ENCODE measurements at places on chromosomes 1 and 21.

DNA sequence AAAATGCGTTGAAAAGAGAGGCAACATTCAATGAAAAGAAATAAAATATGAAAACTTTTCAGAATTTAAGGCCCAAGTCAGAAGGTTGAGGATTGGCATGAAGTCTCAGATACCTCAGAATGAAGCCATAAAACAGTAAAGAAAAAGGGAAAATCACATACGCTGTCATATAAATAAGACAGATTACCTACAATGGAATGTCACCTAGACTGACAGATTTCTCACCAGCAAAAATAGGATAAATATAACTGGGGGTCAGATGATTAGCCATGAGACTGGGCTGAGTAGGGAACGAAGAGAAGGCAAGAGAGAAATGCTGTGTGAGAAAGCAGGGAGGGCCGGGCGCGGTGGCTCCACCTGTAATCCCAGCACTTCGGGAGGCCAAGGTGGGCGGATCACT lies 51.6 kb upstream of the DESI2 start:
- no peak for DNase-seq

GRCh38 chr1:53718443-53718842 lies 20.5 kb downstream of the GLIS1 start:
- DNase-seq = no peak

- DNase-seq = no peak
Measured at GRCh38 chr1:25253911-25254310, 6.7 kb upstream of the RSRP1 start.

- DNase-seq = no peak
Measured at GRCh38 chr1:11138952-11139351, 39.3 kb upstream of the EXOSC10 start.

DNA sequence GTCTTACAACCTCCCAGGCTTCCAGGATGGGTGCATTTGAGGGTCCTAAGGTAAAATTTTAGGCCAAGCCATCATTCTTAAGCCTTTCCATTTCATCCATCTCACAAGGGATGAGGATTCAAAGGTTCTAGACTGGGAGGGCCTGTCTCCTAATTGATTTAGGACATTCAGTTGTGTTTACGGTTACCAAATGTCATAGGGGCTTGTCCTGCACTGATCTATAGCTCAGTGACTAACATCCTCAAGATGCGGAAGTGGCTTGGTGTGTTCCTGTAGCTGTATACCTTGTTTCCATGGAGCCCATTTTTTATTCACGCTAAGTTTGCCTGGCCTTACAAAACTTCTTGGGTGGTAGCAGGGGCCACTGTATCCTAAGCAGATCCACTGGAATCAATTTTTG lies 52.8 kb downstream of the DUSP10 start:
- DNase-seq = no peak

DNA sequence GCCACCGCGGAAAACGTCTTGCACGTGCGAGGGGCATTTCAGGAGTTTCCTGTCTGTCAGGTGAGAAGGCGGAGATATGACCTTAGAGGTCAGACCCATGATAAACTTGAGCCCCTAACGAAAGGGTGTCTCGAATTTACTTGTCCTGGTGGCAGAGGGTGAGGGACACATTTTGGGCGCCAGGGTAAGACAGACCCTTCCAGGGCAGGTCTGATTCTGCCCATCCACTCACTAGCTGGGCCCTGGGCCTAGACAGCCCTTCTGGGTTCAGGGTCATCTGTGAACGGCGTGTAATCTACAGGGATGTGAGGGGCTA lies 395 bp upstream of the CSRP1 start:
- no peak for DNase-seq

DNA sequence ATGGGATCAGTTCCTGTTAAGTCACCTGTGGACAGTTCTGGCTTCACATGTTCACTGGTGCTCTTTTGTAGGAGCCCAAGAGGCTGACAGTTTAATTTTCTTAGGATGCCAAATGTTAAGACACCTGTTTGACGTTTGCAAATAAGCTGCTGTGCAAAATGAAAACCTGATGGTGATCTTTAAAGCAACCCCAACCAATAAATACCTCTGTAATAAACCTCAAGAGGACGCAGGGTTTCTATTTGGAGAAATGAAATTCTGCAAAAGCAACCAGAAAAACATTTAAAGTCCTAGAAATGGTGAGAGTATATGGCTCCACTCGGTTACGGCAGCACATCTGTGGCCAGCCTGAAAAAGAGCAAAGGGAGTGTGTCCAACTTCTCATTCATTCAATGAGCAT lies 5.7 kb upstream of the RHEX start:
- no peak for DNase-seq

- DNase-seq = no peak
Measured at GRCh38 chr1:86184426-86184825, 27.9 kb upstream of the COL24A1 start.

- no peak for DNase-seq
Measured at GRCh38 chr1:51867479-51868232, 10.9 kb downstream of the NRDC start.

- DNase-seq = no peak
Measured at GRCh38 chr1:174165471-174166137, 6.3 kb downstream of the RABGAP1L start.

GRCh38 chr1:77282866-77283539 lies 1.2 kb downstream of the AK5 start:
- peak; percentile 70 for DNase-seq

GRCh38 chr1:173995475-173995874 lies 26.7 kb downstream of the RC3H1 start:
- DNase-seq = no peak

DNA sequence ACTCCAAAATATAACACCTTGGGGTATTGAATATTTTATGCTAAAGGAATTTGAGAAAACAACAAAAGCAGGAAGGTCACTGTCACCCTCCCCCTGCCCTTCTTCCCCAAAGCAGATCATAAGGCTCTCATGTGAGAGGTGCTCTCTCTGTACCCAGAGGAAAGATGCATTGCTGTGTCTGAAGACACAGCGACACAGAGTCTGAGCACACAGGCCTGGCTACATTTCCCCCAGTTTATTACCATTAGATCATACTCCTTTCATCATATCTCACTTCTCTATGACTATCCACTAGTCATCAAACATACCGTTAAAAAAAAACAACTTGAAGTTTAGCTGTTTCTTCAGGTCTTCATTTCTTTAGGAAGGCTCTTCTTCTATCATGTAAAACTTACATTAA lies 127.1 kb downstream of the PPIAL4G start:
- no peak for DNase-seq

- no peak for DNase-seq
Measured at GRCh38 chr1:220680085-220680687, 10.0 kb upstream of the C1orf115 start.

DNA sequence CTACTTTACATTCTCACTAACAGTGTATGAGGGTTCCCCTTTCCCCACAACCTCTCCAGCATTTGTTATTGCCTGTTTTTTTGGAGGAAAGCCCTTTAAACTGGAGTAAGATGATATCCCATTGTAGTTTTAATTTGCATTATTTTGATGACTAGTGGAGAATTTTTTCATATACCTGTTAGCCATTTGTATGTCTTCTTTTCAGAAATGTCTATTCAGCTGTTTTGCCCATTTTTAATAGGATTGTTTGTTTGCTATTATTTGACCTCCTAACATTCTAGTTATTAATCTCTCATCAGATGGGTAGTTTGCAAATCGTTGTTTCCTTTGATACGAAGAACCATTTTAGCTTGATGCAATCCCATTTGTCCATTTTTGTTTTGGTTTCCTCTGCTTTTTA lies 165.0 kb downstream of the GLUL start:
- DNase-seq = no peak

DNA sequence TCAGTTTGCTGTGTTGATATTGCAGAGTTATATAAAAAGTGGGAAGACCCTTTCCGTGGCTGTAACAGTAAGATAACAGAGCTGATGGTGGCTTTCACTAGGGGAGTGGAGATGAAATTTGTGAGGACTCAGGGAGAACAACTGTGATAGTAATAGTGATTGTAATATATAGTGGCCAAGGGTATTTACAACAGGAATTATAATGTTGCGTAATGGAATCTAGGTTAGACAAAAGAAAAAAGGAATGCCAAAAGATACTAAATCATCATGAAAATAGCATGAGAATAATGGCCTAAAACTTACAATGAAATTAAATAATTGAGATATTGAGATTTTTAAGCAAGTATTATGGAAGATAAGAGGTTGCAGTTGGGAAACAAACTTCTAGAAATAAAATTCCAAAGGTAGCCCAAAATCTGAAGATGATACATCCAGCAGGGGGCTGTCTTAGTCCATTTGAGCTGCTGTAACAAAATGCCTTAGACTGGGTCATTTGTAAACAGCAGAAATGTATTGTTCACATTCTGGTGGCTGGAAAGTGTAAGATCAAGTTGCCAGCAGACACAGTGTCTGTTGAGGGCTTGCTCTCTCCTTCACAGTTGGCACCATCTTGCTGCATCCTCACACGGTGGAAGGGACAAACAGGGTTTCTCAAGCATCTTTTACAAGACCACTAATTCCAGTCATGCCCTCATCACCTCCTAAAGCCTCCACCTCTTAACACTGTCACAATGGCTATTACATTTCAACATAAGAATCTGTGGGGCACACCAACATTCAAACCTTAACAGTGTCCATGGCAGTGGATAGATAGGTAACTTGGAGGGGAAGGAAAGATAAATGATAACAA lies 711.2 kb downstream of the MRPL39 start:
- DNase-seq = no peak

DNA sequence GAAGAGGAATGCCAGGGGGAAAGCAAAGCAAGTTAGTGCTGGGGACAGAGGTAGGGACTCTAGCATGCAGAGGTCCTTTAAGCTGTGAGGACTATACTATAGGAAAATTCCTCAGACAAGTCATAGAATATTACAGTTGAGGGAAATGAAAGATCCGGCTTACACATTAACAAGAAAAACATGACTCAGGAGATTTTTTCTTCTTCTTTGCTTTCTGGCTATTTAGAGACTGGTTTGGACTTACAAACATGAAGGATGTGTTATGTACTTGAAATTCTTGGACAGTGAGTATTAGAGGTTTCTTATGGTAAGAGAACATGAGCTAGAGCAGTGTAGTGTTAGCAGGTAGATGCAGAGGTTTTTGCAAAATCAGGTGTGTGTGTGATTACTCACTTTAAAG lies 24.9 kb downstream of the USP25 start:
- DNase-seq = no peak

DNA sequence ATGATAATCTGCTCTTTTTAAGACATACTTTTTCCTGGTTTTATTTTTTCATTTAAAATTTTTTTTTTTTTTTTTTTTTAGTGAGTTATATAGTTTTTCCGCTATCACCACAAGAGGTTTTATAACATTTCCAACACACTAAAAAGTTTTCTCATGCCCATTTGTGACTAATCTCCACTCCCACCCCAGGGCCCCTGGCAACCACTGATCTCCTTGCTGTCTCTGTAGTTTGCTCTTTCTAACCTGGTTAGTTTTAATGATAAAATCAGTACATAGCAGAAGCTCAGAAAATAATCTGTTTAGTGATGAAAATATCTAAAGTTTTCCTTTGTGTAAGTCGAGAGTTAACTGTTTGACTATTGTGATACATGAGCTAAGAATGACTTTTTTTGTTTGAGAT lies 41.8 kb downstream of the IARS2 start:
- DNase-seq = no peak

GRCh38 chr1:181423301-181423918 lies 59.9 kb upstream of the CACNA1E start:
- no peak for DNase-seq

DNA sequence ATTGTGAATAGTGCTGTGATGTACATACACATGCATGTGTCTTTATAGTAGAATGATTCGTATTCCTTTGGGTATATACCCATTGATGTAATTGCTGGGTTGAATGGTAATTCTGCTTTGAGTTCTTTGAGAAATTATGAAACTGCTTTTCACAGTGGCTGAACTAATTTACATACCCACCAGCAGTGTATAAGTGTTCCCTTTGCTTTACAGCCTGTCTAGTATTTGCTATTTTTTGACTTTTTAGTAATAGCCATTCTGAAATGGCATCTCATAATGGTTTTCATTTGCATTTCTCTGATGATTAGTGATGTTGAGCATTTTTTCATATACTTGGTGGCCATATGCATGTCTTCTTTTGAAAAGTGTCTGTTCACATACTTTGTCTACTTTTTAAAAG lies 54.5 kb upstream of the FAM78B start:
- DNase-seq = no peak

DNA sequence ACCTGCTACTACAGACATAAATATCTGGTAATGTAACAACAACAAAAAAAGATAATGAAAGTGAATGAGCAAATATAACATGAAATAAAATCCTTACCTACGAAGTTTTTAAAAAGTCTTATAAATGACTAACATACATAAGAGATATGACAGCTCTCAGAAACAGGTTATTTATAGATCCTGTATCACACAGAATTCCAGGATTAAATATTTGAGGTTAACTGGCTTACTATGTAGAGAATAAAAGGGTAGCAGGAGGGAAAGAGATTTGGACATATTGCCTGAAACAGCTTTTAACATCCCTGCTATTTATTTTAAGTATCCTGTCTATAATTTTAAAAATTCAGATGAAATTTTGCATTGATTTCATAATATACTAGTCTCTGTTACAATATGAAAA lies 16.3 kb downstream of the MYSM1 start:
- no peak for DNase-seq

DNA sequence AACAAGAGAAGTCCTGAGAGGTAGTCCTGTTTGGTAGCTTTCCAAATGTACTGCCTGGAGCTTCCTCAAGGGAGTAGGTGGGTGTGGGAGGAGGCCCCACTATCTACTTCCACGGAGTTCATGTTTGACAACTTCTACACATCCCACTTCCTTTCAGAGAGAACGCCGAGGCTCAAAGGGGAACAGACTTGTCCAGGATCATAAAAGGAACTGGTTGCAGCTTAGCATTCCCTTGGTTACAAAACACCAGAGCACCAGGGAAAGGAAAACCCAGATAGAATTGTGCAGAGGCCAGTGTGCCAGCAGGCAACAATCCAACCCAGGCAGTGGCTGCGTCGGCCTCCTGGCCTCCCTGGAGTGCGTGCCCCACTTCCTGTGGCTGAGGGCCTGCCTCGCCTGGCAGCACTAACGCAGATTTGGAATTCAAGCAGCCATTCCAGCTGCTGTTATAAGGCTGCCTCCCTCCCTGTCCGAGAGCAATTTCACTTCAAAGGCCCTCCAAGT lies 4.2 kb upstream of the RAP1GAP start:
- no peak for DNase-seq

DNA sequence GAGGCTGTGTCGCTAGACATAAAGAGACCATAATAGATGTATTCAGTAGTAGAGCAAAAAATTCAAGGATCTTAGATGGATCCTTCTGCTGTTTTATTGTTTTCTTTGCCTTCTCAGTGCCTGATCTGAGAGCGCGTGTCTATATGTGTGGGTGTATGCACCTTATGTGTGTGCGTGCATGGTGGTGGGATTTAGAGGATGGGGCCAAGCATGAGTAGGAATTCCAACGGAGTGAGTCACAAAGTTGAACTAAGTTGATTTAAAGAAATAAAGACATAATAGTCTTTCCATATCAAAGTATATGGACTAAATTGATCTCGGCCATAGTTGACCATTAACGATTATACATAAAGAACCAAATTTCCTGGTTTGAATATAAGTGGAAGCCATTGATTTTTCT lies 178.7 kb downstream of the CYYR1 start:
- DNase-seq = no peak

All from activated CD8-positive, alpha-beta memory T cell treated with anti-CD3 and anti-CD28 coated beads for 24 hours (primary cell).